ENCODE measurements at places on chromosomes 12 and 14.

DNA sequence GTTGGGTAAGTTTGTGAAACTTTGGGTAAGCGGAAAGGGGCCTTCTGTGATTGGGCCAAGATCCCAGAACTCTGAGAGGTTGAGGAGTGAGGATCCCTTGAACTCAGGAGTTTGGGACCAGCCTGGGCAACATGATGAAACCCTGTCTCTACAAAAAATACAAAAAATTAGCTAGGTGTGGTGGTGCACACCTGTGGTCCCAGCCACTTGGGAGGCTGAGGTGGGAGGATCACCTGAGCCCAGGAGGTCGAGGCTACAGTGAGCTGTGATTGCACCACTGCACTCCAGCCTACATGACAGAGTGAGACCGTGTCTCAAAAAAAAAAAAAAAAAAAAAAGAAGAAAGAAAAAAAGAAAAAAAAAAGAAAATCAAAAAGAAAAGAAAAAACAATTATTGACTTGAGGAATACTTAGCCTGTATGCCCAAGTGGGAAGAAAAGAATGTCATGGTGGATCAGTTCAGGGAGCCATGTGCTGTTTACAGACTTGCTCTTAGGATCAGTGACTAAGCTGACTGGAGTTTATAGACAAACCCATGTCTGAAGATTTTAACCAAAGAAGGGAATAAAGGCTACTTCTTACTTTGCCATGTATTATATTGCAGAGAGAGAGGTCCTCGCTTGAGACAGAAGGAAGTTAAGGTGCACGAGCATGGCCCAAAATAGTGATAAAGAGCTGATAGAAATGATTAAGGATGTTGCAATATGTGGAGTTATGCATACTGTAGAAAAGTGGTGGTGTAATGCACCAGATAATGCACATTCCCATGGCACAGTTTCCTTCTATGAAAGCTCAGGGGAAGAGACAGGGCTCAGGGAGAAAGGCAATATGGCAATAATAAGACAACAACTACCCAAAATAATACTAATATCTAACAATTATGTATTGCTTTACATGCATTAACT is 881 bp downstream of the HSD17B6 start:
- DNase-seq, result no peak

GRCh38 chr12:104769144-104769561 is 188.9 kb downstream of the SLC41A2 start:
- peak; percentile 68 for DNase-seq

GRCh38 chr14:61037215-61037614 is 56.2 kb downstream of the SLC38A6 start:
- DNase-seq, result no peak

DNA sequence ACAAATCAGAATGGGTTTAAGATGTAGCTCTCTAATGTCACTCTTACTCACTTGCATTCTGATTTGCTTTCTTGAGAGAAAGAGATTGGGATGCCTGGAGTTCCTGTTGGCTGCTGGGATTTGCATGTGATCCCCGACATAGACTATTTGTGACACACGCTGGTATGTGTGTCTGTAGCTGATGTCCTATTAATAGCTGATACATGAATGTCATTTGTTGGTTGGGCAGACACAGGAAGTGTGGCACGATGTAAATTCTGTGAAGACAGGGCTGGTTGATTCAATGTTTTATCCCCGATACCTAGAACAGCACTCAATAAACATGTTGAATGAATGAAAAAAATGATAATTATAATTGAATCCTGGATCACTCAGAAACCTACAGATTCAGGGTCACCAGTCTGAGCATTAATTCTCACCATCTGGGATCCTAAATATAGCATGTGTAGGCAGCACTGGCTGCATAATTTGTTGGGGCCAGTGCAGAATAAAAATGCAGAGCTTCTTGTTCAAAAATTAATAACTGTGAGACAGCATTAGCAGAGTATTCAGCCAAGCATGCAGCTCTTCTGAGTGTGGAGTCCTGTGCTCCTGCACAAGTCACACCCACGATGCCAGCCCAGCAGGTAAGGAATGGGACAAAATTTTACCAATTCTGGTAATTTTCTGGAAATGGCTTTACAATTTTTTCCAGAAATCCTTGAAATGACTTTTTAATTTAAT is 35.5 kb upstream of the SOCS2 start:
- DNase-seq, result no peak

DNA sequence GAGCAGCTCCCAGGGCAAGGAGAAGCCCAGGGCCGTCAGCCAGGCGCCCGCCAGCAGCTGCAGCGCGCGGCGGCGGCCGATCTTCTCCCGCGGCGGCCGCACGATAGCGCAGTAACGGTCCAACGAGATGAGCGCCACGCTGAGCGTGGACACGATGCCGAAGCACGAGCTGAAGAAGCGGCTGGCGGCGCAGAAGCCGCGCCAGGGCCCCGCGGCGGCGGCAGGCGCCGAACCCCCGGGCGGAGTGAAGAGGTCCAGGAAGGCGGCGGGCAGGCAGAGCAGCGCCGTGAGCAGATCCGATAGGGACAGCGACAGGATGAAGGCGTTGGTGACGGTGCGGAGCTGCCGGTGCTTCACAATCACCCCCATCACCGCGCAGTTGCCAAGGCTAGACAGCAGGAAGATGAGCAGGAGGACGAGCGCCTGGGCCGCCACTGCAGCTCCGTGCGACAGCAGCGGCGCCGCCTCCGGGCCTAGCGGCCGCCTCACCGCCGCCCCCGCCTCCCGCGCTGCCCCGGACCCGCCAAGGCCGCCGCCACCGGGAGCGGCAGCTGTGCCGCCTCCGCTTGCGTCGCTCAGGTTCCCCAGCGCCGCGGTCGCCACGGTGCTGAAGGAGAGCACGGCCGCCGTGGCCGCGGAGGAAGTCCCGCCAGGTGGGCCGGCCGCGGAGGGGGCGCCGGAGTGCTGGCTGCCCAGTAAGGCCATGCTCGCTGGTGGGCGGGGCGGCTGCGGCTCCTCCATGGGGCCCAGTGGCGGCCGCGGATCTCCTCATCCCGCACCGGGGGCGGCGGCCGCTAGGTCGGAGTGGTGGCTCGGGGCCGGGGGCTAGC is 479 bp downstream of the GPR135 start:
- peak; percentile 70 for DNase-seq

- DNase-seq, result no peak
These were observed 370.3 kb downstream of the DAD1 start for GRCh38 chr14:22218728-22219127.

GRCh38 chr14:93891756-93892504 is 35.2 kb upstream of the FAM181A start:
- peak; percentile 60 for DNase-seq

DNA sequence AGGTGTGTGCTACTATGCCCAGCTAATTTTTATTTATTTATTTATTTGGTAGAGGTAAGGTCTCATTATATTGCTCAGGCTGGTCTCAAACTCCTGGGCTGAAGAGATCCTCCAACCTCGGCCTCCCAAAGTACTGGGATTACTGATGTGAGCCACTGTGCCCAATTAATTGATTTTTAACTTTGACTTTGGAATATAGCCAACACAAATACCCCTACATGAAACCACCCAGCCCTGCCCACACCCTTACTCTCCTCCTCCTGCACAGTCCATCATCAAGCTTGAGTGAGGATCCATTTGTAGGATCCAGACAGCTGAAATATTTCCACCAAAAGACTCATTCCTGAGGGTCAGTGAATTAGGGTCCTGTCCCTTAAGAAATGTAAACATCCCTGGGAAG is 3.3 kb upstream of the TEAD4 start:
- DNase-seq, result no peak

DNA sequence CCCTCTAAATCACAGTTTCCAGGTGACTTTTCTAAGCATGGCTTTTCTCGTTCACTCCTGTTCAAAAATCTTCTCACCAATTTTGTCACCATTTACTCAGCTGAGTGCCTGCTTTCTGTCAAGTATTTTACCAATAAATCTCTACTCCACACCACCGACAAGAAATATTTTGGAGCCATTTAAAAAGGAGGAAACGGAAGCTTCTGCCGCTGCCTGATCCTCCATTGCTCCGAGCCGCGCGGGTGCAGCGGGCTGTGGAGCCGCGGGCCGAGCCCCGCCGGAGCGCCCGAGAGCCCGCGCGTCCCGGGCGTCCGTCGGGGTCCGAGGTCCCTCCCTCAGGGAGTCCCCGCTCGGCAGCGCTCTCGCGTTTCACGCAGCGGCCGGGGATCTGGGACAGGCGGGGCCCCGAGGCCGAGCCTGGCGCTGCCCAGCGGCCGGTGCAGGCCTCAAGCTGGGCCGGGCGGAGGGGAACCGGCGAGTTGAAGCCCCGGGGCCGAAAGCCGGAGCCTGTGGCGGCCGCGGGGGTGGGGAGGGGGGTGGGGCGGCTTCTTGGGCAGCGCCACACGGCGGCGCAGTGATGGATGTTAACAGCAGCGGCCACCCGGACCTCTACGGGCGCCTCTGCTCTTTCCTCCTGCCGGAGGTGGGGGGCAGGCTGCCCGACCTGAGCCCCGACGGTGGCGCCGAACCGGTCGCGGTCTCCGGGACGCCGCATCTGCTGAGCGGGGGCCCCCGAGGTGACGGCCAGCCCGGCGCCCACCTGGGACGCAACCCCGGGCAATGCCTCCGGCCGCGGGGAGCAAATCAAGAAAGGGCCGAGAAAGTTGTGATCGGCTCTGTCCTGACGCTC is 1.1 kb upstream of the HEBP1 start:
- DNase-seq, result peak; percentile 38

- DNase-seq, result peak; percentile 85
These were observed 1.5 kb downstream of the TSHR start for GRCh38 chr14:80956922-80957321.

GRCh38 chr14:81400852-81401251 is 728 bp upstream of the STON2 start:
- no peak for DNase-seq

- DNase-seq, result peak; percentile 84
These were observed at the start of gene PKP2 for GRCh38 chr12:32896432-32897280. Gene PKP2 (minus strand): TSS chr12:32896777. CDS start chr12:32896731, 46 bp downstream.

GRCh38 chr14:79134361-79134760 is 964.2 kb downstream of the NRXN3 start:
- DNase-seq, result no peak

DNA sequence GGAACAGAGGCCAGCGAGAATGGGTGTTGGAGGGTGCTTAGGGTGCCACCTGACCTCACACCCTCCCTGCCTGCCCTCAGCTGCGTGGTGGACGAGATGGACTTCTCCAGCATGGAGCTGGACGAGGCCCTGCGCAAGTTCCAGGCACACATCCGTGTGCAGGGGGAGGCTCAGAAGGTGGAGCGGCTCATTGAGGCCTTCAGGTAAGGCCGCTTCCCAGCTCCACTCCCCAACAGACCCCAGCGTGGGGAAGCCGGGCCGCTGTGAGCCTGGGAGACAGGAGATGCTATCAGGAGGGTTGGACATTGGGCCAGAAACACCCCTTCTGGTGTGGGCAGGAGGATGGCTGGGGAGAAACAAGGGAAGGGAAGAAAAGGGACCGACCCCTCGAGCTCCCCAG is 57.0 kb downstream of the SLC6A12 start:
- DNase-seq, result no peak

Data from NCI-H2171 treated with DMSO at 0.1 percent for 48 hours (cell line).